KBM-7 (cell line): ENCODE measurements at places on chromosomes 5 and 9.

DNA sequence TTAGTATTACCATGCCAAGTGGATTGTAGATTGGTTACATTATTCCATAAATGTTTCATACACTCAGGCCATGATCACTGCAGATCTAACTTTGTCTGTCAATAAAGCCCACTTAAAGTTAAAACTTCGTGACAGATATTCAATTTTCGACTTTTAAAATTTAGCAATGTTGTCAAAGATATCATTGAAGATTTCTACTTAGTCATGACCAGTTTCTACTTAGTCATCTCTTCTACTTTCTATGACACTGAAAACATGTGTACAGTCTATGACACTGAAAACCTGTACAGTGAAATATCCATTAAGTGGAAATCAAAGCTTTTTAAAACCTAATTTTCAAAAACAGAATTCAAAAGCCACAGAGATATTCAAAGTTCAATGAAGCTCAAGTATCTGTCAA is 258.2 kb downstream of the MCTP1 start:
- DNase-seq = no peak

GRCh38 chr9:110671849-110672248 is 3.3 kb downstream of the MUSK start:
- no peak for DNase-seq

DNA sequence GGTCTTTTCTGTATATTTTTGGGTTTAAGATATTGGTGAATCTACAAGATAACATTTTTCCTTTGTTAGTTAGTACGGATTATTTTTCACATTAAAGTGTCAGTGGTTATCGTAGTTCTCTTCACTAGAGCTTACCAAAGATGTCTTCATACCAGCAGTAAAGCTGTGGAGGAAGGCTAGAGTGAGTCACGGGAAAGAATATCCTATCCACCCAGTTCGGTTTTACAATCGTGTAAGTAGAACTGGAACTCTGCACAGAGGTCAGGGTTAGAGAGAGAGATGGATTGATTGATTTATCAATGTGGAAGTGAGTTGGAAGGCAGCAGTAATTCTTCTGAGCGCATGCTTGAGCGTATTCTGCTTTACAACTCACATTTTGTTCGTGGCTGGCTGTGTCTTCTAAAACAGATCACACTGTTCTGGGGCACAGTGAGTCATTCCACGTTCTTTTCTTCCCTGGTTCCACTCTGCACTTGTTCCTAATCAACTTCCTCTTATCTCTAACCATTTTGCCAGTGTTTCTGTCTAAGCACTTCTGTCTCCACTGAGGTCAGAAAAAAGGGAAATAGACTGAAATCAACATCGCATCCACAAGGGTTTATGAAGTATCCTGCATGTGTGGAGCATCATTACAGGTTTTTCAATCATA is 86.5 kb upstream of the ARRDC3 start:
- DNase-seq = peak; percentile 89

- DNase-seq = no peak
These were observed 68.8 kb upstream of the HTR4 start for GRCh38 chr5:148723143-148723542.

GRCh38 chr5:53170746-53171349 is 61.3 kb upstream of the MOCS2 start:
- DNase-seq = peak; percentile 28

- no peak for DNase-seq
These were observed 100.4 kb downstream of the PDE4D start for GRCh38 chr5:59792983-59793585.

DNA sequence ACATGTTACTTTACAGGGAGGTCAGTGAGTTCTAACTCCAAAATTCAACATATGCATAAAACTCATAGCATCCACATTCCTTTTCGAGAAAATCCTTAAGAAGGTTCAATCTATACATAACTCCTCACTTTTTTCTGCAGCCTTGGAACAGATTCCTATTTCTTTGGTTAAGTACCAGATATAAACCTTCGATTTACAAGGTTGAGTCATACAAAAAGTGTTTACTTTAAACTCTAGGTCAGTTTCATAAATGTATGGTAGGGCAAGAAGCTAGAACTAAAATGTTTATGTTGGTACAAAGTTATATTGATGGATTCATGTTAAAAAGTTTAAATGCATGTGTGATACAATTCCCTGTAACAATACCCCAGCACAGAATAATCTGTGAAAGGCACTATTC is 19.4 kb downstream of the CDKN2AIPNL start:
- DNase-seq = no peak

GRCh38 chr9:120608421-120608820 is 28.5 kb upstream of the CDK5RAP2 start:
- DNase-seq = no peak

GRCh38 chr5:173581408-173582215 is 34.8 kb downstream of the BOD1 start:
- peak; percentile 61 for DNase-seq

DNA sequence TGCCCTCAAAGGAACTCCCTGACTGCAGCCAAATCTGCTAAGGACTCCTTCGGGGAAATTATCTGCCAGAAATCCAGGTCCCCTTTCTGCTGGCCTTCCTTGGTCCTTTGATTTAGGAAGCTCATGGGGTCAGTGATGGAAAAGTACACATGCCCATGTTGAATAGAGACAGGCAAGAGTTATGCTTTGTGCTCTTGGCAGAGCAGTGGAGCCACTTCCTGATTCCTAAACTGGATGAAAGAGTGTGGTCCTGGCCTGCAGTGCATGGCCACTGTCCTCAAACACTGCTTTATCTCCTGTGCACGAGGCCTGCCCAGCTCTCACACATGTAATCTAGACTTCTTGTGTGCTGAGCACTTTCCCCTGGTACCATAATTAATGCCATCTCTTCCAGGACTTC is 2.0 kb upstream of the EBF1 start:
- DNase-seq = no peak

GRCh38 chr5:133523013-133523658 is 89.2 kb downstream of the FSTL4 start:
- no peak for DNase-seq

GRCh38 chr5:137800700-137801411 is 46.7 kb upstream of the HNRNPA0 start:
- DNase-seq = no peak

DNA sequence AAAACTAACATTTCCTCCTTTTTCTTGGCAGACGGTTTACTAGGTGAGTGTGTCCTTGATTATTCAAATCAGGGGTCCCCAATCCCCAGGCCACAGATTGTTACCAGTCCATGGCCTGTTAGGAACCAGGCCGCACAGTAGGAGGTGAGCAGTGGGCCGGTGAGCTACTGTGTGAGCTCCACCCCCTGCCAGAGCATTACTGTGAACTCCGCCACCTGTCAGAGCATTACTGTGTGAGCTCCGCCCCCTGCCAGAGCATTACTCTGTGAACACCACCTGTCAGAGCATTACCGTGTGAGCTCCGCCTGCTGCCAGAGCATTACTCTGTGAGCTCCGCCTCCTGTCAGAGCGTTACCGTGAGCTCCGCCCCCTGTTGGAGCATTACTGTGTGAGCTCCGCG is 14.3 kb upstream of the PDCD6 start:
- DNase-seq = no peak

- DNase-seq = no peak
These were observed 42.4 kb downstream of the MARCHF11 start for GRCh38 chr5:16137177-16137576.

- no peak for DNase-seq
These were observed 86.6 kb downstream of the EHMT1 start for GRCh38 chr9:137705443-137705863.

GRCh38 chr9:79193501-79194223 is 378.1 kb upstream of the TLE4 start:
- no peak for DNase-seq

DNA sequence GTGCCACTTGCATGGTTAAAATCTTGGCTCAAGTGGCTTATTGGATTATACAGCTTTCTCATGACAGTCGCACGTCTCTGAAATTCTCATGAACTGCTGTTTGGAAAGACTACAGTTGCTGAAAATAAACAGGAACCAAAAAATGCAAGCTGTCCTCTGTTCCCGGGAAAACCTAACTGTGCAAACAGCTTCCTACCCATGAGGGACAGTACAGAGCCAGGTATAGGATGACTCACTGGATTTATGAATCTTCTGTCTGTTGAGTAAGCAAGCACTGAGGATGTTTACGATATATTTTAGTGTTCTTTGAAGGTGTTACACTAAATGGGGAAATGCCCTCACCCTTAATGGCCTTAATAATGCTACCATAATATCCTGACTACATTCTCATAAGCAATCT is 380.3 kb upstream of the TNC start:
- no peak for DNase-seq

DNA sequence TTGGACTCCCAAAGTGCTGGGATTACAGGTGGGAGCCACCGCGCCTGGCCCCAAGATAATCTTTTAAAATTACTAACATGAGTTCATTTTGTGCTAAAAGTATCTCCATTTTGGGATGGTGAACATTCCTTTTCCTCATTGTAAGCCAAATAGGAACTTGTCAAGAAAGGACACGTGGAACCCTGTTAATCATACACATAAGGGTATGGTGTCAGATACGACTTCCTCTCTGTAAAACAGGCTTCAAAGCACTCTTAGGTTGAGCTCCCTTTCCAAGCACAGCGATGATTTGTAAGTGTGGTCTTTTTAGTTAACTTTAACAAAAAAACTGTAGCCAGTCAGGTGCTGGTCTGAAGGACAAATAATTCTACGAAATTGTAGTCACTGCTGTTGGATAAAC is 132.7 kb downstream of the UNC13B start:
- no peak for DNase-seq

GRCh38 chr5:1762883-1763547 is 36.6 kb downstream of the MRPL36 start:
- no peak for DNase-seq

- no peak for DNase-seq
These were observed 235.5 kb upstream of the WWC1 start for GRCh38 chr5:168055961-168056360.

DNA sequence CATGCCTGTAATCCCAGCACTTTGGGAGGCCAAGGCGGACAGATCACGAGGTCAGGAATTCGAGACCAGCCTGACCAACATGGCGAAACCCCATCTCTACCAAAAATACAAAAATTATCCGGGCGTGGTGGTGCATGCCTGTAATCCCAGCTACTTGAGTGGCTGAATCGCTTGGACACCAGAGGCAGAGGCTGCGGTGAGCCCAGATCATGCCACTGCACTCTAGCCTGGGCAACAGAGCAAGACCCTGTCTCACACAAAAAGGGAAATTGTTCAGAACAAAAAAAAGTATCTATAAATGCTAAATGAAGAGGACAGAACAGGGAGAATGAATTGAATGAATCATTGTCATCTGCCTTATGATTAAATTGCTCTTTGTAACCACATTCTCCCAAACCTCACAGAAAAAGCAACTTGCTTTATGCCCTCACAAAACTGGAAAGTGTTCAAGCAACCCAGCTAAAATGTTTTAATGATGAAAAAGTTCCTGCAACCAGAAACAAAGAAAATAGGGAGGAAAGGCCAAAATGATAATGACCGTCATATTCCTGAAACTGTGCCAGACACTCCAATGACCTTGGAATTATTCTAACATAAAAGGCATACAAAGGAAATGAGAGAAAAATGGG is 83.7 kb downstream of the SERINC5 start:
- DNase-seq = no peak

DNA sequence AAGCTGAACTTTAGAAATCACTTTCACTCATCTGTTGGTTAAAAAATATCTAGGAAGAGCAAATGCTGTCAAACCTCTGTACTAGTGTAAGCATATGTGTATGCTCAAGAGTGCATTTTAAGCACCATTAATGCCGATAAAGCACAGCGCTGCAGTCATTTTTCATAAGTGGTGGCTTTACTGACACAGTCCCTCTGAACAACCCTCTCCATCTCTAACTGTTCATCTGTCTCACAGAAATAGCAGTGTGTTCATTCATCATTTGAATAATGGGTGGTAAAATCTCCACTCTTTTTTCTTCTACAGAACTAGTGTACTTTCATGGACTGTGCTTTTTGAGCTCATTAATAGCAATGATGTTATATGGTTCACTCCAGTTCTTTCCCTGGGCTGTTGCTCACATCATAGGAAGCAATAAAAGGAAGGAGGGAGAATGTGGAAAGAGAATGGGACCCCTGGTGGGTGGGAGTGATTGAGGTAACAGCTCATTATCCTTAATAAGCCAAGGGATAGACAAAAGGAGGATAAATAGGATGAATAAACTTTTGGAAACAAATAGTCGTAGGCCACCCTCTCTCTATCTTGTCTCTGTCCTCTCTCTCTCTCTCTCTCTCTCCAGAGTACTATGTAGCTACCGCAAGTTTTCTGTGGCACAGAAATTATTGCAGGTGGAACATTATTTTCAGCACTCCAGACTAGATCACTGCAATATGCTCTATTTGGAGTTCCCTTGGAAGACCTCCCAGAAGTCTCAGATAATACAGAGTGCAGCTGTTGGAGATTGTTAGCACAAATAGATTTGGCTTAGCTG is 117.9 kb upstream of the PRDM9 start:
- DNase-seq = no peak

DNA sequence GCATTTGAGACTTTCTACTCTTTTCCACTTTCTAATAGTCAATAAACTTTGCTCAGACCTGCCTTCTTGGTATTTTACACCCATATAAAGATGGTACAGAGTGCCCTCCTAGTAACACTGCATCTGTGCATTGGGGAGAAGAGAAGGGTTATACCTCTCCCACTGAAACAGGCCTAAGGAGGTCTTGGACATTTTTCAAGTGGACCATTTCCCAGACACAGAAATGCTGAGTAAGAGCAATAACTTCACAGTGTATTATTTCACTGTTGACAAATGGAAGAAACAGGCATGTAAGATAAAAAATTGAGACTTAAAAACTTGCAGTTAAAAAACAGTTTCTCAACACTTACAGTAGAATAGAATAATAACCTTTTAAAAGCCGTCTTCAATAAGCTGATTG is 1224.0 kb upstream of the CDH18 start:
- no peak for DNase-seq

- no peak for DNase-seq
These were observed 30.1 kb upstream of the TRIM32 start for GRCh38 chr9:116656977-116657376.

GRCh38 chr5:51476431-51476830 is 93.2 kb downstream of the ISL1 start:
- no peak for DNase-seq

GRCh38 chr5:15026944-15027343 is 155.4 kb upstream of the ANKH start:
- no peak for DNase-seq

DNA sequence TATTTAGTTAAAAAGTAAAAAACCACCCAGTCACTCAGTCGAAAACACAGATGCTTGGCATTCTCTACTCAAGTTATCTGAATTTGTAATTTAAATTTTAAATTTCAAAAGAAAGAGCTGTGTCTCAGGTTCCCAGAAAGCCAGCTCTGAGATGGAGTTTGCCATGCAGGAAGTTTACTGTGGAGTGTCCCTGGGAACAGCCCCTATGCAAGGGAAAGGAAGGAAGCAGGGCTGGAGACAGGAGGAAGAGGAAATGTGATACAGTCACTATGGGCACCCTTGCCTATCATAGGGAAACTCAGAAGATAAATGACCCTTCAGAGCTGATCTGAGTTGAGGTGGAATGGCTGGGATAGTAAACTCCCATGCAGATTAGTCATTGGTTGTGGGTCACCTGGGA is 408.8 kb upstream of the ACTBL2 start:
- DNase-seq = no peak
